ENCODE measurements at places on chromosomes 7 and 10.

DNA sequence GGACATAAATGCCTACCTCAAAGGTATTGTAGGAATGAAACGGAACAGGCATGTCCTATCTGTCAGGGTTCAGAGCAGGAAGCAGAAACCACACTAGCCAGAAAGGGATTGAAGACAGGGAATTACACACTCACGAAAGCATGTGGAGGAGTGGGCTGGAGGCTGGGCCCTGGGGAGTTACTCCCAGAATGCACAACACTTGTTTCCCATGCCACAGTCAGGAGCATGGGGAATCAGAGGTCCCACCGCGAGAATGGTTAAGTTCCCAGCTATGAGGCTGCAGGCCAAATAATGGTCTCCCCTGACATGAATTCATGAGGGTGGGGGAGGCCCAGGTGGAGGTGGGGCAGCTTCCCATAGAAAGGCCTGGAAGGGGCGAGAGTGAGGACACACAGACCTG lies 212.7 kb downstream of the HERPUD2 start:
- DNase-seq = no peak

GRCh38 chr10:34845070-34845469 lies 30.0 kb upstream of the PARD3 start:
- peak; percentile 37 for DNase-seq

DNA sequence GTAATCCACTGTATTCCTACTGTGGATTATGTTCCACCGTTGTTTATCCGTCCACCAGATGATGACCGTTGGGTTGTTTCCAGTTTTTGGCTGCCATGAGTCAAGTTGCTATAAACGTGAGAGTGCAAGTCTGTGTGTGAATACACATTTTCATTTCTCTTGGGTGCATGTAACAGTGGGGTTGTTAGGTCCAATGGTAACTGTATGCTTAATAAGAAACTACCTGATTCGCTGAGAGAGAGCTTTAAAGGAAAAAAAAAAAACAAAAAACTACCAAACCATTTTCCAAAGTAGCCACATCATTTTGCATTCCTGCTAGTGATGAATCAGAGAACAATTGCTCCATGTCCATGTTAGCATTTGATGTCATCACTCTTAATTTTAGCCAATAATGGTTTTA lies 15.9 kb downstream of the UBN2 start:
- no peak for DNase-seq

DNA sequence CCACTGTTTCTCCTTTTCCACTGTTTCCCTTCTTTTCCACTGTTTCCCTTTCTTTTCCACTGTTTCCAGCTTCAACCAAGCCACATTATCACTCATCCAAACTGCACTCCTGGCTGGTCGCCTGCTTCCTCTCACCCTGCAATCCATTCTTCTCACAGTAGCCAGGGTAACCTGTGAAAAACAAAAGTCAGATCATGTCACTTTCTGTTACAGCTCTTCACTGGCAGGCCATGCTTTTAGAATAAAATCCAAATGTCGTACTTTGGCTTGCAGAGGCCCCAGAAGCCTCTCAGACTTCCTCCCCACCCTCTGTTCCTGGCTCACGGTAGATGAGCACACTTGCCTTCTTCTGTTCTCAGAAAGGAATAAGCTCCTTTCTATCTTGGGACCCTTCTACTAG lies 33.9 kb downstream of the STARD3NL start:
- peak; percentile 68 for DNase-seq

DNA sequence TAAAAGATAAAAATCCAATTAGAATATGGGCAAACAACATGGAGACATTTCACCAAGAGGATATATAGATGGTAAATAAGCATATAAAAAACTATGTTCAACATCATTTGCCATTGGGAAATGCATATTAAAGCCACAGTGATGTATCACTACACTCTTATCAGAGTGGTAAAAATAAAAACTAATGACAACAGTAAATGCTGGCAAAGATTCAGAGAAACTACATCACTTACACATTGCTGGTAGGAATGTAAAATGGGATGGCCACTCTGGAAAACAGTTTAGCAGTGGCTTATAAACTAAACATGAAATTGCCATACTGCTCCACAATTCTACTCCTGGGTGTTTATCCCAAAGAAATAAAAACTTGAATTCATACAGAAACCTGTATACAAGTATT lies 59.2 kb downstream of the CROT start:
- DNase-seq = no peak

- no peak for DNase-seq
These were observed 476.9 kb downstream of the KCNMA1 start for GRCh38 chr10:77160679-77161078.

DNA sequence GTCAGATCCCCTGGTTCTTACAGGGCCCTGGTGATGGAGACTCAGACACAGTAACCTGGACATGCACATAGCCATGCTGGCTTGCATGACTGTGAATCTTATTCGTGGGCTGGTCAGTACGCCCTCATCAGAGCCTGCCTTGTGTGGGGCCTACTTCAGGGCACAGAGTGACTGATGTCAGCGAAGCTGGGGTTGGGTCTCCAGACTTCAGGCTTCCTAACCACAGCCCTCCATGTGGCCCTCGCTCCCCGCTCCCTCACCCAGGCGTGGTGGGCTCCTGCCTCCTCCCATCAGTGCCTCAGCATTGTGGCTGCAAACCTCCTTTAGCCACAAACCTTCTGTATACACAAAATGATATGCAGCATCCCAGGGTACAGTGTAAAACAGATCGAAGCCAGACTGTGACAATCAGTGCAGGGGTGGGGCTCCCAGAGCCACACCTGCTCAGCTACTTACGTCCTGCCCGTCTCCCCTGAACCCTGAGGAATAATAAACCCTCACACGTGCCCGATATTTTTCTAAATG lies 7.1 kb upstream of the C10orf105 start:
- DNase-seq = no peak

DNA sequence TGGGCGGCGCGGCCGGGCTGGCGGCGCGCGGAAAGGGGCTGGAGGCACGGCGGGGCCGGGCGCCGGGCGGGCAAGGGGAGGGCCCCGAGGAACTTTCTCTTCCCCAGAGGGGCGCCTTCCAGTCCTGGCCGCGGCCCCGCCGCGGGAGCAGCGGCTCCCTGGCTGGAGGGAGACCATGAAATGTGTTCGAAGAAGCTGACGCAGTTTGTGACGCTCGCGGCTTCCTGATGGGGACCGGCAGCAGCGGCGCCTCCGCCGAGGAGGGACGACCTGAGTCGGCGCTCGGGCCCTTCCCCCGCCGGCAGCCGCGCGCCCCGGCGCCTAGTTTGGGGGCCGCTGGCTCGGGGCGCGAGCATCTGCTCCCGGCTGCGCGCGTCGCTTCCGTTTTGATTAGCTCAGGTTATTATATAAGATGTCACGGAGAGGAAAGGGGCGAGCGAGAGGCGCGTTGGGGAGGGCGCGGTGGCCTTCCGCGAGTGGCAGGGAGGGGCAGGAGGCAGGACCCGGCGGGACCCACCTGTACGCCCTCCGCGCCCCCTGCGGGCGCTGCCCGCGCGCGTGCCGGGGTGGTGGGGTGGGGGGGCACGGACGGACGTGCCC lies 57.1 kb upstream of the PCGF5 start:
- peak; percentile 49 for DNase-seq

DNA sequence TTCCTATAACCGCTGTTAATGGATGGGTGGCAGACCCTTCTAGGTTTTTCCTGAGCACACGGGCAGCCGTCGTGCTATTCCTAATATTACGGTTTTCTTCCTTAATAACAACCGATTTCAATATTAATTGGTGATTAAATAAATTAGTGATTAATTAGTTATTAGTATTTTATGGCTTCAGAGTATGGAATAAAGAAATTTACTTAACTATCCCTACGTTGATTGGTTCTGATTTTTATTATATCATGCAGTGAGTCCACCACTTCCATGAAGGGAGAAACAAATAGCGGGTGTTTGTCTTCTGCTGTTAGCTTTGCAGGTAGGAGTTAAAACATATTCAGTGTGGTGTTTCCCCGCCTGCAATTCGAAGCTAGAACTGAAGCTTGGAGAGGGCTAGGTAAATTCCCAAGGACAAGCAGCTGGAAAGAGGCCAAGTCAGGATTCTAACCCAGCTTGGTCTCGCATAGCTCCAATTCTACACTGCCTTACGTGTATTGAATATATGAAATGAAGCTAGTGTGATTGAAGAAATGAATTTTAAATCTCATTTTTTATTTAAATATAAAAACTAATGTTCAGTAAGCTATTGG lies 928 bp upstream of the CSTF2T start:
- DNase-seq = peak; percentile 54

DNA sequence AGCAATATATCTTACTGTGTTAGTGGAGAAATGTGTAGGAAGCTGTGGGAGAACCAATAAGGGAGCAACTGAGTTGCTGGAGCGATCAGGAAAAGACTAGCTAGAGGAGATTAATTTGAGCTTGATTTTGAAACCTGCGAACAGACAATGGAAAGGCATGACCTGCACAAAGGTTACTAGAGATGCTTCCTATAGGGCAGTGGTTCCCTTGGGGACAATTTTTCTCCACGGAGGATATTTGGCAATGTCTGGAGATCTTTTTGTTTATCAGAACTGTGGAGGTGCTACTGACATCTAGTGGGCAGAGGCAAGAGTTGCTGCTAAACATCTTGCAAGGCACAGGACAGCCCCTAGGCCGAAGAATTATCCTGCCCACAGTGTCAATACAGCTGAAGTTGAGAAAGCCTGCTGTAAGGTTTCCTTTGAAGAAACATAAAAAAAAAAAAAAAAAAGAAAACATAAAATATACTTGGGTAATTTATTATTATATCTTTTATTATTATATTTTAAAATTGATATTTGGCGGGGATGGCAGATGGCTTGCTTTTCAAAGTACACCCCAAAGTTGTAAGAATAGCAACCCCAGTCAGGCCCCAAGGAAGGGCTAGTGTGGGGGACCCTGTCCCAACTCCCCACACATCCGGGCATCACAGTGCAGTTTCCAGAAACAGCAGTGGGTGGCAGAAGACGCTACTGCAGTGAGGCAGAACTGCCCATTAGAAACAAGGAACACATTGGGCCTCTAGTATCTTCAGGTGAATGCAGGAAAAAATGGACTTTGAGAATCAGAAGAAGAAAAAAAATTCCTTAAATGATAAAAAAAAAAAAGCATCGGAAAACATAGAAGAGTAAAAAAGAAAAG lies 481.6 kb downstream of the SH2D4B start:
- DNase-seq = peak; percentile 21

- DNase-seq = peak; percentile 48
These were observed 42.5 kb downstream of the VCL start for GRCh38 chr10:74040200-74041126.

DNA sequence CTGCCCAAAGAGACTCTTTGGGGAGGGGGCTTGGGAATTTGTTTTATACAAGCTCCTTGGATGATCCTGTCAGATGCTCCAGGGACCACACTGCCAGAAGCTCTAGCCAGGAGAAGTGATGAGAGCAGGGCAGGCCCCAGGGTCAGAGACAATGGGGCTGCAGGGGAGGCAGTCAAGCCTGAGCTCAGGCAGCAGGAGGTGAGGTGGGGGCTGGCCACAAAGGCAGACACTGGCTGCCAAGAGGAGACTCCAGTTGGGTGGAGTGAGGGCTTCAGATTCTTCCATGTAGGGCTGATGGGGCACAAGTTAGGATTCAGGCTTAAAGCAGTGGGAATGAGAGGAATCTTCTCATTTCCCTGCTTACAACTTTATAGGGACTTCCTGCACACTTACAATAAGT lies 35.6 kb upstream of the LOXL4 start:
- no peak for DNase-seq

DNA sequence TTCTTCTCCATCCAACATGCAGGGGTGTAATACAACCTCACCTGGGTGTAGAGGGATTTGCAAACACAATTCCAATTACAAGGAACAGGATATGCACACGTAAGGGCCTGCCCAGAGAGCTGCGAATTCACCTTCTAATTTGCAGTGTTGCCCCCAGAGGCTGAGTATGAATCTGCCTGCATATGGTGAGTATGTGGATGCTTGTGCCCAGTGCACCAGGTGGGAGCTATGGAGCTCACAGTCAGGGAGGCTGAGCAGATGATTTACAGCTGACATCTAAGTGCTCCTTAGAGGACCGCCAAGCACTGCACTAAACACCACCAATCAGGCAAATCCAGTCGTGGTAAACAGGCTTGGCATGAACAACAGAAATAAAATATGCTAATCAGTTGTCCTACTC lies 132.0 kb downstream of the RELN start:
- no peak for DNase-seq

DNA sequence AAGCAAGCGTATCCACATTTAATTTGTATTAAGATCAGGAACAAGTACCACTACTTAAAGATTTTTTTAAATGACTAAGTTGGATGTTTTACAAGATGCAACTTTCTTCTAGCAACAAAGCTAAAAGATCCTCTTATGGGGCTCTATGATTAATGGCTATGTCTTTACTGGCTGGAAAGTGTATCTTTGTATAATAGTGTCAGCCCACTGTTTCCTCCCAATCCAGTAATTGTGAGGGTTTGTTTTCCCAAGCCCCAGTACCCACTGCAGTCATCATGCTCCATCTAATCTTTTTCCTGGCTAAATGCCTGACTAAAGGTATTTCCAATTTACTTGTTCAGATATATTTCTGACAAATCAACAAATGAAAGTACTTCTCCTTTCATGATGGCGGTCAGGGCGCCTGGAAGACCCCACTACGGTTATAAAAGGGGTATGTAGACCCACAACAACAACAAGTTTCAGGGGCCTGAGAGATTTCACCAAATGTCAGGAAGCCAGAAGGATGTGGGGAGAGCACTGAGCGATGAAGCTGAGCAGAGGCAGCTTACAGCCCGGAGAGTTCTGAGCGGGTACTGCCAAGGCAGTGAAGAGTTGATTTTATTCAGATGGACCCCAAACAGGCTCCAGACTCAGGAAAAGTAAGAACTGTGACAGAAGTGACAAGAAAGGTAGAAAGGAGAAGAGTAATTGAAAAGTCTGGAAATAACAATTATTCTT lies 222.6 kb upstream of the KLF14 start:
- no peak for DNase-seq

DNA sequence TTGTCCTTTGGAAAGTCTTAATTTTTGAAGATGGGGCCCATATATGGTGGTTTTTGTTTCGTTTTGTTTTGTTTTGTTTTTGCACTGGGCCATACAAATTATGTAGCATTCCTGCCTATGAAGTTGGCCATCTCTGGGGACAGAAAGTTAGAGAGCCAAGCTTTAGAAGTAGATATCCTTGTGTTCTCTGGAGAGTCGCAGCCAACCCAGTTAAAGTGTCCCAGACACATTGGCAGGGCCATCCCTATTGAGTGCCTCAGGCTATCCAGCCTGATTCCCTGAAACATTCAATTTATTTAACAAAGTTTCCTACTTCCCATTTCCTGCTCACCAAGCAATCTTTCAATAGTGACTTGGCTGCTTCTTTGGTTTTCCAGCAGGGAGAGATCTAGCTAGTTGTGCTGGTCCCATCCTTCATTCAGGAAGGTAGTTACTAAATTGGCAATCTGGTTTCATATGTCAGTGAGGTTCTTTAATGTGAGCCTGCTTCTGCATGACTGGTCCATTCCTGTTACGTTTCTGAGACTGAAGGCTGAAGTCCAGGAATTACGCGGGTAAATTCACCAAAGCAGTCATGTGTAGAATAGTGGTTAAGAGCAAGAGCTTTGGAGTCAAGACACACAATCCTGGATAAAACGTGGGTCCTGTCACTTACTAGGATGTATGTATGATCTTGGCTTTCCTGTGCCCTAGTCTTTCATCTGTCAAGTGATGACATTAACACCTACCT lies 49.3 kb upstream of the HBP1 start:
- DNase-seq = no peak
